ENCODE measurements at places on chromosomes 7 and 10.

DNA sequence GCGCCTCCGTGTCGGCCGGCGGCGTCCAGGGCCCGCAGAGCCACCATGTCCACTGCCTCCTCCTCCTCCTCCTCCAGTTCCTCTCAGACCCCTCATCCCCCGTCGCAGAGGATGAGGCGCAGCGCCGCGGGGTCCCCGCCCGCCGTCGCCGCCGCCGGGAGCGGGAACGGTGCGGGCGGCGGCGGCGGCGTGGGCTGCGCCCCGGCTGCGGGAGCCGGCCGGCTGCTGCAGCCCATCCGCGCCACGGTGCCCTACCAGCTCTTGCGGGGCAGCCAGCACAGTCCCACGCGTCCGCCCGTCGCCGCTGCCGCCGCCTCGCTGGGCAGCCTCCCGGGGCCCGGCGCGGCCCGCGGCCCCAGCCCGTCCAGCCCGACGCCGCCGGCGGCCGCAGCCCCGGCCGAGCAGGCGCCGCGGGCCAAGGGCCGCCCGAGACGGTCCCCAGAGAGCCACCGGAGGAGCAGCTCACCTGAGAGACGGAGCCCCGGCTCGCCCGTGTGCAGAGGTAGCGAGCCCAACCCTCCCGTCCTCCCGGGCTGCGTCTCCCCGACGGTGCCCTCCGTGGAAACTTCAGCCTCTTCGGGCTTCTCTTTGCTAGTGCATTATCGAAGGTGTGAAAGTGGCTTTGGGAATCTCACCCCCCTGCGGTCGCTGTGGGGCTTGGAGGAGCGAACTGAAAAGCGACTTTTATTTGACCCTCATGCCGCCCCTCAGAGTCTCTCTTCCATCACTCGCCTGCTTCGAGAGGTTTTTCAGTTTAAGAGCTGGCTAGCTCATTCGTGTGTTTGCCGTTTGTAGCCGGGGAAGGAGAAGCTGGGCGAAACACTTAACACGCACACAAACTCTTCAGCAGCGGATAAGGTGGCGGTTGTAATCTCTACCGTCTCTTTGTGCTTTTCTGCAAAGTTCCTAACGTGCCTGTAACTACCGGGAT, 975 bp downstream of the GLCCI1 start:
- DNase-seq: peak; percentile 42

GRCh38 chr10:113059371-113059780, 109.3 kb downstream of the TCF7L2 start:
- DNase-seq: no peak

DNA sequence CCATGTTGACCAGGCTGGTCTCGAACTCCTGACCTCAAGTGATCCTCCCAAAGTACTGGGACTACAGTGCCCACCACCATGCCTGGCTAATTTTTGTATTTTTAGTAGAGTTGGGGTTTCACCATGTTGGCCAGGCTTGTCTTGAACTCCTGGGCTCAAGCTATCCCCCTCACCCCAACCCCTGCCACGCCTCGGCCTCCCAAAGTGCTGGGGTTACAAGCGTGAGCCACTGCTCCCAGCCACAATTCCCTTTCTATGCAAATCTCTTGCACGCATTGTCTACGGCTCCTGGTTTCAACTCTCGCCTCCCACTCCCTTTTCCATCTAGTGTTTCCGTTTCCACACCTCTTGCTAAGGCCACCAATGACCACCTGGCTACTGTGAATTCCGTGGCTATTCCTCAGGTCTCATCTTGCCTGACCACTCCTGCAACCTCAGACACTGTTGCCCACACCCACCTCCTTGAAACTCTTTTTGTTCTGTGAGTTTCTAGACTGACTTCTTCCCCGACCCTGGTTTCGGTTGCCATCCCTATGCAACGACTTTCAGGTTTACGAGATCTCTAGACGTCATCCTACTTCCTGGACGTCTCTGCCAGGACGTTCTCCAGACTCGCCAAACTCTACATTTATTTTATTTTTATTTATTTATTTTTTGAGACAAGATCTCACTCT, 3.4 kb downstream of the CLDN3 start:
- no peak for DNase-seq

GRCh38 chr10:102726274-102726673, 11.8 kb downstream of the SFXN2 start:
- DNase-seq: no peak

GRCh38 chr7:128404886-128405470, 4.8 kb downstream of the IMPDH1 start:
- DNase-seq: peak; percentile 18

DNA sequence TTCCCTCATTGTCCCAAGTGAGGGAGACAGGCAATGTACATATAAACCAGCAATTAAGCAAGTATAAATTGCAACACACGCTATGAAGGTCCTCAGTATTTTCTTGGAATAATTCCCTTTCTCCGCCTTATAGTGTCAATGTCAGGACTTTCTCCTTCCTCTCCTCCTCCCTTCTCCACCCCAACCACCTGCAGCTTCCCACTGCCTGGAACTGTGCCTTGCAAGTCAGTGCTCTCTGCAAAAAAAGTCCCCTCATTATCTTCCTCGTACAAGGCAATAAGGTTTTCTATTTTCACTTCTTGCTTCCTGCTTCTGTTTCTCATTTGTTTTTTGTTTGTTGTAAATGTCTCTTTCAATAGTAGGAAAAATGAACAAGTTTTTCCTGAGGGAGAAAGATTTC, 111.7 kb downstream of the GPR26 start:
- no peak for DNase-seq

DNA sequence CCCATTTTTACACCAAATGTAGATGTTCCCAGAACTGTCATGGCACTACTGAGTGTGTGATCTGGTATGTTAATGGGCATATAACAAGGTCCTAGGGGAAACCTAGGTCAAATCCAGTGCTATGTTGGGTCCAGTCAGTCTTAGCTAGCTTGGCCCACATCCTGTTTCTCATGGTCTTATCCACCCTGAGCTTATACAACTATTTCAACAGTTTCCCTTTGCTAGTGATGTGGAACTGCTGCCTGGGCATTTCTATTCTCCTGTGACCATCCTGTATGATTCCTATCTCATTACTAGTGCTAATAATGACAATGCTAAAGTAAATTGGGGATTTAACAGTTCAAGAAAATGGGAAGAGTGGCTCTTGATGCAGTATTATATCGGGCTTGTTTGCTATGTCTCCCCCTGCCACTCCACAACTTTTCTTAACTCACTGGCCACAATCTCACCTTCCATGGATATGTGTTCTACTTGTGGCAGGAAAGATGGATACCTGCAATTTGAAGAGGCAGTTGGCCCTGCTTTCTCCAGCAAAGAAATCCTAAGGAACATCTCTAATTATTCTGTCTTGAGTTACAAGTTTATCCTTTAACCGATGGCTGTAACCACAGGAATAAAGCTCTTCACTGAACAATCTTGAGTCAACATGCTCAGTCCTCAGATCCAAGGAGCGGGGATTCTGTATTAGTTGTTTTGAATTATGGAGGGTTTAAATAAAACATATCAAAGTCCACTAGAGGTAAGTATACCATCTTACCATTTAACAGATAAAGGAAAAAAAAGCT, 707.8 kb downstream of the XPNPEP1 start:
- DNase-seq: no peak

DNA sequence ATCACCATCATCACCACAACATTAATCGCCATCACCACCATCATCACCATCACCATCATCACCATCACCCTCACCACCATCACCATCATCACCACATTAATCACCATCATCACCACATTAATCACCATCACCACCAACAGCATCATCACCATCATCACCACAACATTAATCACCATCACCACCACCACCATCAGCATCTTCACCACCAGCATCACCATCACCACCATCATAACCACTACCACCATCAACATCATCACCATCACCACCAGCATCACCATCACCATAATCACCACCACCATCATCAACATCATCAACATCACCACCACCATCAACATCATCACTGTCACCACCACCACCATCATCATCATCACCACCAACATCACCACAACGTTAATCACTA, 124.6 kb downstream of the WDFY4 start:
- no peak for DNase-seq

- peak; percentile 85 for DNase-seq
Measured at GRCh38 chr10:3887885-3888476, 103.0 kb upstream of the KLF6 start.

GRCh38 chr7:11208883-11209465, 235.3 kb downstream of the PHF14 start:
- no peak for DNase-seq

DNA sequence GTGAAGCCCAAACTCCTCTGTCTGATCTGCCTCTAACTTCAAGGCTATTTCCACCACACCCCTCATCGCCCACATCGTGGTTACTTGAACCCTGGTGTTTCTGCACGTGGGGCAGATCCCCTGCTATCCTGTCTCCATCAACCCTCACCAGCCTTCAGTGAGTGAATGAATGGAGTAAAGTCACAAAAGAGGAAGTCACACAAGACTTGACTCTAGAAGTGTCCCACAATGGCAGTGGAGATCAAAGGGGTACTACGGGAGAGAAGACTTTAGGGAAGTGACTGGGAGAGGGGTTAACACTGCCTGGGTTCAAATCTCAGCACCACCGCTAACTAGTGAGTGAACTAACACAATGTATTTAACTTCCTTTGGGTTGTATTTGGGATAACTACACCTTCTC, 85.9 kb downstream of the COBL start:
- no peak for DNase-seq

- no peak for DNase-seq
Measured at GRCh38 chr10:113187063-113187777, 237.2 kb downstream of the TCF7L2 start.

GRCh38 chr10:110774069-110775019, 97.4 kb upstream of the PDCD4 start:
- peak; percentile 96 for DNase-seq

GRCh38 chr7:68311958-68312357, 1286.3 kb upstream of the AUTS2 start:
- DNase-seq: no peak

DNA sequence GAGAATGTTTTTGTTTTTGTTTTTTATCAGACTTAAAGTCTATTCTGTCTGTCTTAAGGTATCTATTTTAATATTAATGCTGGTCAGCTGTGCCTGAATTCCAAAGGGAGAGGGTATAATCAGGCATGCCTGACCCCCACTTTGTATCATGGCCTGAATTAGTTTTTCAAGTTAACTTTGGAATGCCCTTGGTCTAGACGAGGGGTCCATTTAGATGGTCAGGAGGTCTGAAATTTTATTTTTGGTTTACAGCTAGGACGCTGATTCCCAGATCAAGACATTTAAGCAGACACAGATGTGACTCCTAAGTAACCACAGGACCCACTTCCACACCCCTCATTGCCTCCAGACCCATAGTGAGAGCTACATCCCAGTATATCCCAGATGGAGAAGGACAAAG, 189.5 kb downstream of the ARHGAP12 start:
- DNase-seq: no peak

DNA sequence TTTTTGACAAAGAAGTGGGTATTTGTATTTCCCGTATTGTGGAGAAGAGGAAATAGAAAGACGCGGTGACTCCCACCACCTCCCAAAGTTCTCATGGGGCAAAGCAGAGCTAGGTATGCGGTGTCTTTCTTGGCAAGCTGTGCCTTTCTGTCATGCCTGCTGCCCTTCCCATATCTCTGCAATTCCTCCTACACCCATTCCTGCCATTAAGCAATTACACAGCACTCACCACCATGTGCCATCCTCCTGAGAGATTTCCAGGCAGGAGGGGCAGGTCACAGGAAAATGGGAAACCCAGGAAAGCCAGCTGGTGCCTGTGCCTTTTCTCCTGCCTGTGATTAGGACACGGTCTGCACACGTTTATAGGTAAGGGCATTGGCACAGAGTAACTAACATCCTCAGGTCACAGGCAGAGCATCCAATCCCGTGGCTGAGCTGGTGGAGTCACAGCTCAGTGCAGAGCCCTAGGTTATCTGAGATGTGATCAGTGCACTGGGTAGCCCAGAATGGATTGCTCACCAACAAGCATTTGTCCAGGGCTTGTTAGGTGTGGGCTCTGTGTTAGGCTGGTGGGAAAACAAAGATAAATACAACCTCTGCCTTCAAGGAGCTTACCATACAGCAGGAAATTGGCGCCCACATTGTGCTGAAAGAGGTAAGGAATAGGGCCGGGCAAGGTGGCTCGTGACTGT, 9.4 kb upstream of the CRTAC1 start:
- DNase-seq: no peak

- no peak for DNase-seq
Measured at GRCh38 chr7:132152131-132152889, 424.0 kb downstream of the PLXNA4 start.

- DNase-seq: no peak
Measured at GRCh38 chr10:126198681-126199080, 189.6 kb downstream of the ADAM12 start.

All from activated CD4-positive, alpha-beta T cell treated with anti-CD3 and anti-CD28 coated beads, Interleukin-2, Interleukin-6, amounts not matched to agents 100 ng/mL and 50 ng/mL, durations not matched to agents 16 hours and 8 hours (primary cell).